A172 (cell line): ENCODE measurements at places on chromosomes 3 and 15. TPM values are rescaled to one million over a fixed set of nuclear protein-coding genes. Genes with fewer than 3 reads are reported as not detected.

- no peak for DNase-seq
Observed at GRCh38 chr3:66819993-66820501, 178.1 kb upstream of the KBTBD8 start.

- no peak for DNase-seq
Observed at GRCh38 chr3:189122526-189123205, 49.1 kb upstream of the TPRG1 start.

- no peak for DNase-seq
Observed at GRCh38 chr15:79724804-79725203, 172.0 kb downstream of the MTHFS start.

DNA sequence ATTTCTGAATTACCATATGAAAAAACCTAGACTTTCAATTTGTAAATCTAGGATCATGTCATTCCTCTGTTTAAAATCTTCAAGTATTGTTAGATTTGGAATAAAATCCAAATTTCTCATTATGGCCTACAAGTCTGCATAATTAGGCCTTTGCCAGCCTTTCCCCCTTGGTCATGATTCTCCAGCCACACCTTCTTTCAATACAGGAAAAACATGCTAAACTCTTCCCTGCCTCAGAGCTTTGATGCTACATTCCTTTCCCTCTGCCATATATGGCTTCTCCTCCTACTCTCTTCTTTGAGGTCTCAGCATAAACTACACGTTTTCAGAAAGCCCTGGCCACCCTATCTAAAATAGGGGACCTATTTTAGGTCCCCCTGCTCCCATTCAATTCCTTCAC lies 48.5 kb downstream of the TM6SF1 start:
- DNase-seq, result no peak

DNA sequence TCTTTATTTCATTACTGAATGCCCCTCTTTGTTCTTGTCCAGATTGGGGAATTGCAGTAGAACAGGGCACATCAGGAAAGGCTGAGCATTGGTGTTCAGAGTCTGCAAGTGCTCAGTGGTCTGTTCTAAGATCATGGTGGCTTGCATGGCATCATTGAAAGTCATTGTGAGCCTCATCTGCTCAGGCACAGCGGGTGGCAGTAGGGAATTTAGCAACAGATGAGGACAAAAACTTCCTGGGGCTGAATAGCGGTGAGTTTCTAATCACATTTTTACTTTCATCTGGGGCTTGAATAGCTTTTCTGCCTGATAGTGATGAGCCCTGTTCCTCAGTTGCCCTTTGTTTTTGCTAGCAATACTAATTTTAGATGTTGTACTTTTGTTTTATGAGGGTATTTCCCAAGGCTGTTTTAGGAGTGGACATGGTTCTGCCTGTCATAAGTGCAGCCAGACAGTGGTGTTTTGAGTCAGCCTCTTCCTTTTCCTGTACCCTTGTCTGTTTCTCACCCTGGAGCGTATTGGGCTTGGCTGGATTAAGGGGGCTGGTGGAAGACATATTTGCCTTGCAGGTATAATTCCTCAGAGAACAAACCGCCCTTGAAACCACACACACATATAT lies 127.2 kb upstream of the IL12A start:
- DNase-seq, result no peak

GRCh38 chr3:183484431-183485075 lies 56.1 kb upstream of the MCF2L2 start:
- DNase-seq, result no peak

DNA sequence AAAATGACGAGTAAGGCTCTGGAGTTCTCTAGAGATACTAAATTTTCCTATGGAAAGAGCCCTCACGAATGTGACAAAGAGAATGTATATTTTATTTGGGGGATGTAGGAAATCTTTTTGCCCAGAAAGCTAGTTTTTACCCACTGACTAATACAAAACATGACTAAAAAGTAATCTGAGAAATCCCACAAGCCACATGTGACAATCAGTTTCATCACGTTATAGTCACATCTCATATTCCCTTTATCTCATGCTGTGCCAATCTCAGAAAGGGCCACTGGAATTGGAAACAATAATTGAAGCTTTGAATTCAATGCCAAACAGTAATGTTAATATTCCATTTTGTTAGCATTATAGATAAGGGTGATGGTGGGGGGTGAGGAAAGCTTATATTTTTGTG lies 509.0 kb upstream of the GOLIM4 start:
- DNase-seq, result no peak

GRCh38 chr3:10012106-10012505 lies 14.1 kb upstream of the FANCD2 start:
- no peak for DNase-seq

The P2RY14 gene
- 0.03 and 0.05 TPM in 2 replicates for total RNA-seq

The GOLGA6L9 gene
- total RNA-seq, result 1.6 and 2.1 TPM in 2 replicates

The CLRN1 gene
- not detected in 2 replicates for total RNA-seq

The MESP2 gene
- not detected in 2 replicates for total RNA-seq

The TRPM1 gene
- total RNA-seq, result 0.05 TPM in 1 of 2 replicates, not detected in the other

The DBR1 gene
- 32.2 and 42.6 TPM in 2 replicates for total RNA-seq

The GRM2 gene
- total RNA-seq, result not detected in 2 replicates
